ENCODE measurements at places on chromosomes 2 and 18.

GRCh38 chr2:239033801-239034560, 186.1 kb downstream of the TWIST2 start:
- no peak for DNase-seq

GRCh38 chr2:198957181-198957580, 500.6 kb downstream of the SATB2 start:
- no peak for DNase-seq

GRCh38 chr18:34730774-34731173, 20.7 kb downstream of the DTNA start:
- DNase-seq: no peak

GRCh38 chr2:20384953-20385352, 34.3 kb upstream of the PUM2 start:
- DNase-seq: no peak

DNA sequence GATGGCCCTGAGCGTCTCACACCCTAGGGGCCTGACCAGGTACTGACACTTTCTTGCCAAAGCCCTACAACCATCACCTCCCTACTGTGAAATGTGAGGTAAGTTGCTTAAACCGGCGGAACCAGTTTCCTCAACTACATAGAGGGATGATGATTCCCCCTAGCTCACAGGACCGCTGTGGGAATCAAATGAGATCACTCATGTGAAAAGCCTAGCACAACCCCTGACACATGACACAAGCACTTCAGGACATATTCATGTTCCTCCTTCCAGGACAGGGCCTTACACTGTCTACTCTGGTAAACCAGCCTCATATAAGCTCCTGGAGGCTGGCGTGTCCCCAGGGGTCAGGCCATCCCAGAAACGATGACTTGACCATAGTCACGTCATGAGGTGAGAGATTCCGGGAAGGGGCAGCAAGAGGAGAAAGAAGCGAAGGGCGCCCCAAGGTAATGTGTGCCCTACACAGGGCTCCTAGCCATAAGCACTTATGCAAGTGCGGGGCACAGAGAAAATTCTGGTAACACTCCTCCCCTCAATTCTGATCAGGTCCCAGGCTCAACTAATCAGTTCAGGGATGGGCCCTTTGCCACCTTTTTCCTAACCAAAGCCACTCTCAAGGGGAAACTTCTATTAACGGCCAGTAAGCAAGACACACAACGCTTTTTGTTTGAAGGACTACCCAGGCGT, 49.5 kb downstream of the C2orf42 start:
- DNase-seq: peak; percentile 97

- DNase-seq: no peak
These were observed 42.4 kb downstream of the MRPS5 start for GRCh38 chr2:95079199-95079683.

DNA sequence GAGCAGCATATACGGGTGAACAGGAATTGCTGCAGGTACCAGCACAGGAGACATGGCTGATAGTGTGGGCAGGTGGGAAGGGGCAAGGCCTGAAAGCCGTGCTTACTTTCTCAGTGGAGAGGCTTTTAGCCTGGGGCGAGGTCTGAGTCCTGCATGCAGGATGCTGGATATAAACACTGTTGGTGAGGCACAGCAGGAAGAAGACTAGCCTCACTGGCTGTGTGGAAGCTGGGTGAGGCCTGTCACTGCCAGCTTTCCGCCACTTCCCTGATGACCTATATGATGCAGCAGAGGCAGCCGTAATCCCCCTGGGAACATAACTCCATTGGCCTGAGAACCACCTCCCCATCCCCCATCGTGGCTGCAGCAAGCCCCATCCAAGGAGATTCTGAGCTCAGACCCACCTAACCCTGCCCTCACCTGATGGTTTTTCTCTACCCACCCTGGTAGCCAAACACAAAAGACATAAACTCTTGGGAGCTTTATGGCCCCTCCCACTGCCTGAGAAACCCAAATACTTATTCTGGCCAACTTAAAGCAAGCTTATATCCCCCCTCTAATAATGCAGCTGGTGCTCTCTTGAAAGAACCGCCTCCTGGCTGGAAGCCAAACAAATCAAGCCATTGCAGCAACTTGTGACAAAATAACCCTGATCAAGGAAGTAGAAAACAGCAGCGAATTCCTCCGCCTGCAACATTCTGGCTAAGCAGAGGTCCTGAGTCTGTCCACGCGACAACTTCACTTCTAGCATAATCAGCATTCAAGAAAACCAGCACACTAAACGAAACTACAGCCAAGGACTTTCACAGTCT, 54.6 kb upstream of the DSC1 start:
- DNase-seq: no peak

GRCh38 chr2:200747668-200748618, 63.8 kb upstream of the BZW1 start:
- DNase-seq: no peak

DNA sequence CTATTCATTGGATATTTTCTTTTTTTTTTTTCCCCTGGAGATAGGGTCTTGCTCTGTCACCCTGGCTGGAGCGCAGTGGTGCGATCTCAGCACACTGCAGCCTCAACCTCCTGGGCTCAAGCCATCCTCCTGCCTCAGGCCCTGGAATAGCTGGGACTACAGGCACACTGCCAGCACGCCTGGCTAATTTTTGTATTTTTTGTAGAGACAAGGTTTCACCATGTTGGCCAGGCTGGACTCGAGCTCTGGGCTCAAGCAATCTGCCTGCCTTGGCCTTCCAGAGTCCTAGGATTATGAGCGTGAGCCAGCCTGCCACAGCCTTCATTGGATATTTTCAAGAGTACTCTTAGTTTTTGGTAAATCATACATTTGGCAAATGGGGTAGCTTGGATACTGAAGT, 9.0 kb upstream of the MCFD2 start:
- no peak for DNase-seq

GRCh38 chr2:40471866-40472265, 20.0 kb upstream of the SLC8A1 start:
- DNase-seq: no peak

- no peak for DNase-seq
These were observed 17.1 kb upstream of the ZNF532 start for GRCh38 chr18:58847383-58848071.

GRCh38 chr2:86296947-86297346, 40.5 kb downstream of the REEP1 start:
- DNase-seq: no peak

DNA sequence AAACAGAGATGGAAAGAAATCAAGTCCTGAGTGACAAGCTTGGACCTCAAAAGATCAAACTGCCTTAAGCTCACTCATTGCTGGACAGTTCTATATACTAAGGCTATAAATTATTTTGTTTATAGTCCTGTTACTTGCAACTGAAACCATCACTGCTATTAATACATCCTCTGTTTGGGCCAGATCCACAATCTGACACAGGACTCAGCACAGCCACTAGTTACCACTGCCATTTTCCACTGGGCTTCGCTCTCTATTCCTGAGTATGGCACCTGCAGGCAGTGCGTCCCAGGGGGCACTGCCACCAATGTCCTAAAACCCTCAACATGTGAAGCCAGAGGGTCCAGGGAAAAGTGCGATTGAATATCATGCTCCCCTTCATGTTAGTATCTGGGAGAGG, 52.3 kb downstream of the CYP26B1 start:
- DNase-seq: no peak

DNA sequence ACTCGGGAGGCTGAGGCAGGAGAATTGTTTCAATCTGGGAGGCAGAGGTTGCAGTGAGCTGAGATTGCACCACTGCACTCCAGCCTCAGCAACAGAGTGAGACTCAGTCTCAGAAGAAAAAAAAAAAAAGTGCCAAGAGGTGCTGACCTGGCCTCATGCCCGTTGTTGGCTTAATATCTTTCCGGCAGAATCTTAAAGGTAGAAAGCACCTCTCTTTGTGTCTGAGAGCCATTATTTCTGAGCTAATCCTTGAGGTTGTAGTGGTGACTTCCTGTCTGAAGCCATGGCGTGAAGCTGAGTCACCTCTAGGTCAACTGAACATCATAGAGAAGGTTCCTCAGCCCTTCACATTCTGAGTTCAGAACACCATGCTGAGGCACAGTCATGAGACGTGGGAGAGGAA, 60.4 kb downstream of the WDSUB1 start:
- DNase-seq: peak; percentile 98

DNA sequence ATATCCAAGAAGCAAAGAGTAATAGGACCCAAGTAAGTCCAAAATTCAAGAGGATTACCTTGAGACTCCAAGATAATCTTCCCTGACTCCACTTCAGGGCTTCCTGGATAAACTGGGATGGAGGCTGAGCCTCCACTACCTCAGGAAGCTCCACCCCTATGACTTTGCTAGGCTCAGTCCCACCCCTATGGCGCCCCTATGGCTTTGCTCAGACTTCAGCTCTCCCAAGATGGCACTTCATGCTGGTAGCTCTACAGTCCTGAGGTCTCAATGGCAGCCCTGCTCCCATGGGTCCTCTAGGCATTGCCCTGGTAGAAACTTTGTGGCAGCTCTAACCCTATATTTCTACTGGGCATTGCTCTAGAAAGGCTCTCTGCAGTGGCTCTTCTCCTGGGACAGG, 69.9 kb upstream of the CHAC2 start:
- no peak for DNase-seq

- DNase-seq: no peak
These were observed 98.5 kb downstream of the DSEL start for GRCh38 chr18:67417864-67418523.

DNA sequence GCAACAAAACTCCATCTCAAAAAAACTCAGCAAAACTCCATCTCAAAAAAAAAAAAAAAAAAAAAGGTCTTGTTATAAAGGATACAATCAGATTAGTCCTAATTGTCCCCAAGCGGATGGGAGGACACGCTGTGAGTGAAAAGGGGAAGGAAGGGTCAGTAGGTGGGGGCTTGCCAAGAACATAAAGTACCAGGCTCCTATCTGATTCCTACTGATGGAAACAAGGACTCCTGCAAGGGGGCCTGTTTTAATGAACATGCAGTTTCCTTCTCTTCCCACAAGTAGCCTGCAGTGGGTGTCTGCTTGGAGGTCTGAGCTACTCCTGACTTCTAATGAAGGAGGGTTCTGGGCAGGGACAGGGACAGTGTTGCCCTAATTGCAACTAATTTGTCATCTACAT, 7.9 kb downstream of the SCG2 start:
- no peak for DNase-seq

GRCh38 chr2:28981016-28981441, at the start of gene TOGARAM2:
TOGARAM2 (plus strand) TSS chr2:28981298; CDS start chr2:28994835, 13,537 bp downstream.
- DNase-seq: peak; percentile 43

GRCh38 chr2:47890711-47891368, 15.5 kb downstream of the FBXO11 start:
- DNase-seq: no peak

DNA sequence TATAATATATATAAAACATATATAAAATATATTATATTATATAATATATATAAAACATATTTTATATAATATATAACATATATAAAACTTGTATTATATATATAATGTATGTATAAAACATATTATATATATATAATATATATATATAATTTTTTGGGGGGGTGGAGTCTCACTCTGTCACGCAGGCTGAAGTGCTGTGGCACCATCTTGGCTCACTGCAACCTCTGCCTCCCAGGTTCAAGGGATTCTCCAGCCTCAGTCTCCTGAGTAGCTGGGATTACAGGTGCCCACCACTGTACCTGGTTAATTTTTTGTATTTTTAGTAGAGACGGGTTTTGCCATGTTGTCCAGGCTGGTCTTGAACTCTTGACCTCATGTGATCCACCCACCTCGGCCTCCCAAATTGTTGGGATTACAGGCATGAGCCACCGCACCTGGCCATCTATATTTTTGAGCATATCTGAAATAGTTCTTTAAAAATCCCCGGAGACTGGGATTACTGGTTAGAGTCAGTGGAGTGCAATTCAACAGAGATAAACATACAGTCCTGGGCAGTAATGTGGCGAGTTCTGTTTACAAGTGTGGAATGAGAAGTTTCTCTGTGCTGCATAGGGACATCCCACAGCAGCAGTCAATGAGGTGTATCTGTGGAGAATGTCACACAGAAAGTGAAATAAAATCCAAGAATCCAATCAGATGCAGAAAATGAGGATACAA, 208.4 kb downstream of the MYCN start:
- no peak for DNase-seq

DNA sequence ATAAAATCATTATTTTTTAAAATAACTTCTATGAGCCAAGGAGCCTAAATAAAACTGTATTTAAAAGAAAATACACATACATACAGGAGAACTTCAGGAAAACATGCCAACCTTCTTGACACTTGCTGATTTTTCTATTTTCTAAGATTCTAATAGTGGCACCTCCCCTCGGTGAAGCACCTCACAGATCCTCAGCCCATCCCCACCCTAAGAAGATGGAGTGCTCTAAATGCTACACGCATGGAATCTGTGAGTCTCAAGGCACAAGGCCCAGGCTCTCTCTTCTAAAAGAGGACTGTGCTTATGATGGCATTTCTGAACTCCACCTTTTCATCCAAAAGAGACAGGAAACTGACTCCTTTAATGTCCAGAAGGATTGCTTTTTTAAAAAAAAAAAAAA, 56.3 kb downstream of the RTTN start:
- DNase-seq: no peak

GRCh38 chr2:43540021-43540779, 55.6 kb downstream of the THADA start:
- no peak for DNase-seq

GRCh38 chr2:111201214-111201613, 80.5 kb downstream of the BCL2L11 start:
- DNase-seq: no peak

GRCh38 chr2:188415754-188416083, 124.0 kb downstream of the GULP1 start:
- no peak for DNase-seq

DNA sequence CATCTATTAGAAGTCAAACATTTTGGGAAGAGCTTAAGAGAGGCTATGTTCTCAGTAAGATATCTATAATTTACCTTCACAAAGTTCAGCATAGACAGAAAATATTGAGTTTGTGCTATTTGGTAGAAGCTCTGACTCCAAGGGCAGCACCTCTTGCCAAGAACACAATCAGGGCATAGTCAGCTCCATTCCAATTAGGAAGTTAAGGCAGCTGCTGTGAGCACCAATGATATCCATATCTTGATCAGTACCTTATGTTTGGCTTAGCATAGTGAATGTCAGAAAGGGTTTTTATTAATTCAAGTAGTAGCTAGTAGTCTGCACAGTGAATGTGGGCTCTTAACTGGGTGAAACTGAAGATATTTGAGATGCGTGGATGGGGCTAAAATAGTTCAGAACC, 86.4 kb upstream of the SPRED2 start:
- DNase-seq: no peak

DNA sequence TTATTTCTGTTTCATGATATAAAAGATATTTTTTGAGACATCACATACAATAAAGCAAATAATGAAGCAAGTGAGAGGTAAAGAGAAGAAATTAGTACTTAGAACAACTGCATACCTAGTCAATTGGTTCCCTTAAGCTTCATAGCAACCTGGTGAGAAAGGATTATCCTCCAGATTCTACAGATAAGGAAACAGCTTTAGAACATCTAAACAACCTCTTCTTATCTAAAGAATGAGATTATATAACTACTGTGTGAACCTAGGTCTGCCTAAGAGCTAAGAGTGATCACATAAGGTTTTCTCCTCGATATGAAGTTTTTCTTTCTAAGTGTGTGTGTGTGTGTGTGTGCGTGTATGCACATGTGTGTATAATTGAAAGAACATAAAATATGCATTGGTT, 265.1 kb downstream of the NOL4 start:
- no peak for DNase-seq

All from DMS79 treated with DMSO at 0.1 percent for 48 hours (cell line).